Activated gamma-delta T cell treated with anti-CD3 and anti-CD28 coated beads, Interleukin-2, amount 50 U/mL, for 16 hours (primary cell): ENCODE measurements at places on chromosomes 1 and 21.

- no peak for DNase-seq
Observed at GRCh38 chr21:44487831-44488230, 32.5 kb downstream of the LRRC3 start.

GRCh38 chr1:201217851-201218250, 27.2 kb downstream of the IGFN1 start:
- no peak for DNase-seq

DNA sequence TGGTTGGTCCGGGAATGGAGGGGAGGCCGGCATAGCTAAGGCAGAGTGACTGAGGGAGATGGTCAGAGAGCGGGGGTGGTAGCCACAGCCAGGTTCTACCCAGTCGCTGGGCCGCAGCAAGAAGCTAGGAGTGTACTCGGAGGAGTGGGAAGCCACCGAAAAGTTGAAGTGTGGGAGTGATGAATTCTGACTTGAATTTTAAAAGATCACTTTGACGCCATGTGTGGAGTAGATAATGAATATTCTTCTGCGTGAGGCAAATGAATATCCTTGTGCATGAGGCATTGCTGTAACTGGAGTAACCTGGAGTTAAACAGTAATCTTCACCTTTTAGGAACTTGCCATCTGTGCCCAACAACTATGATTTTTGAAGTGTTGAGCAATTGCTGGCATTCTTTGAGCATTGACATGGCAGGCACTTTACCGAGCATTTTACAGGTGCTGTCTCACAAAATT, 6.9 kb downstream of the CTPS1 start:
- no peak for DNase-seq

DNA sequence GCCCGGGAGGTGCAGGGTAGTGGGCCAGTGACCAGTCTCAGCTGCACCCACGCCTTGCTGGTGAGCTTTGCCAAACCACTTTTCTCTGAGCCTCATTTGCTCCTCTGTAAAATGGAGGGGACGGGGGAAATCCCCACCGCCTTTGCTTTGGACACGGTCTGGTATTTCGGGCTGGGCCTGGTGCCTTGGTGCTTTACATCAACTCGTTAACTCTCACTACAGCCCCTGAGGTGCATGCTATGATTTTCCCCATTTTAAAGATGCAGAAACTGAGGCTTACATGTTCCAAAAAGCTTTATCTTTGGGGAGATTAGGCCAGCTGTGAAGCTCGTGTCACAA, 116.1 kb upstream of the RUNX3 start:
- DNase-seq = no peak

- DNase-seq = no peak
Observed at GRCh38 chr1:25050165-25050564, 120.1 kb upstream of the RUNX3 start.

GRCh38 chr1:106600626-106601025, 455.8 kb upstream of the PRMT6 start:
- DNase-seq = no peak

- DNase-seq = peak; percentile 76
Observed at GRCh38 chr1:92080128-92080985, at the start of gene BTBD8. Gene BTBD8, plus strand, starts transcription at chr1:92080345. Its CDS starts 227 bp downstream, at chr1:92080572.

DNA sequence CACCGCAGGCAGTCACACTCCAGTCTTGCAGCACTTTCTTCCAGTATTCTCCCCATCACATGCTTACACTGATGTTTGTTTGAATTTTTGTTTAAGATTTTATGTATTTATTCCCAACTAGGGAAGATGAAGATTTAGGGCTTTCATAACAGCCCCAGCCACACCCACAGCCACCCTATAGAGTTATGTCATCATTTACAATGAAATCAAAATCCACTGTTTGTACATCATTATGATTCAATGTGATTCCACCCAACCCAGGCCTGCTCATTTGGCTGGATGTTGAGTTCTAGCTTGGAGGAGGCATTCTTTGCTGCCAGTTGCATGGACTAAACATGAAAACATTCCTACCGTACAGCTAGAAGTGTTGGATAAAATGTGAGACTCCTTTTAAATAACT, 35.8 kb downstream of the RIPK4 start:
- DNase-seq = no peak
